ENCODE measurements at places on chromosomes 4 and X.

DNA sequence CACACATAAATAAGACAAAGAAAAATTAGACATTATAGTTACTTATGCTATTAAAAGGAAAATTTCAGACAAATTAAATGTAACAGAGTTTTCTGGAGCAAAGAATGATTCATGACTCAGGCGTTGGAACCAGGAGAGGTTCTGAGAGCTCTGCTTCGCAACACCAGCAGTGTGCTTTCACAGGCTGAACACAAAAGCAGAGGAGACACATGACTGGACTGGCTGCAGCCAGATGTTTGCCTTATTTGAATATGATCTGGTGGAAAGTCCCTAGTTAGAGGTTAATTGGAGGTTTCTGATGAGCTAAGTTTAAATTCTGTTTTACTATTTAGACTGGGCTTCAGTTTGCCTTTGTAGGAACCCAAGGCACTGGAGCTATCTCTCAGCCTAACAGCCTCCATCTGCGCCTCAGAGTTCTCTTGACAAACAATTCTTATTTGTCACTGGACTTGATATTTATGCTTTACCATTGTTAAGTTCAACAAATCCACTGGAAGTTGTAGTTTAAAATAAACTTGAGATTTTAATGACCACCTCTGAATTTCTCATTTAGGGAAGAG lies 16.2 kb downstream of the BOD1L1 start:
- no peak for DNase-seq

GRCh38 chr4:112735474-112735951 lies 98.6 kb downstream of the LARP7 start:
- DNase-seq: no peak

GRCh38 chr4:37383579-37384229 lies 139.2 kb downstream of the NWD2 start:
- peak; percentile 23 for DNase-seq

DNA sequence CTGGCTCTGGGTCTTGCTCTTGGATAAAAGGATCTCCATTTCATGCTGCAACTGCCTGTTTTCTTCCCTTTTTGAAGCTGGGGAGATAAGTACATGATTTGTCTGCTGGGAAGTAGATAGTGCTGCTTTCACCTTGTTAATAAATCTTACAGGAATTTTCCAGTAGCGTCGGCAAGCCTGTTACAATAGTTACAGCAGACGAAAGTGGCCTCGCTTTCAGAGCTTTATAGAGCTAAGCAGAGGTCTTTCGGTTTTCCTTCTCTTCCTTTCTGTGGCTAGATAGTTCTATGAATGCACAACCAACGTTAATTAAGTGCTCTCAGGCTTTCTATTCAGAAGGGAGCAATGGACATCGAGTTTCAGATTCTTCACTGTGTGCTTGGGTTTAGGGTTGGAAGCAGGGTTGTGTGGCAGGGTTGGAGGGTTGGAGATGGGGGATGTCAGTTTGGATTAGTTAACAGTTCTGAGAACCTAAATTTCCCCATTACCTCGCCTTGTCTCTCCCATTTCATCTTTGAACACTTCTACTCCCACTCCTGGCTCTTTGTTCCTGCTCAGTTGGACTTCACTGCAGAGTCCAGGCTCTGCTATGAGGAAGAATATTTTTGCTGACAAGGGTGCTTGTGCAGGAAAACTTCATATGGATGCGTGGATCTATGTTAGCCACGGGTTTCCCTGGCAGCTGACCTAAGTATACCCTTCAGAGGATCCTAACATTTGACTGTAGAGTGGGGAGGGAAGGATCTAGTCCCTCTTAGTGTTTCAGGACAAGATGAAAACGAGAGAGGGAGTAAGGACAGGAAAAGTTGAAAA lies 237.9 kb downstream of the ARHGAP10 start:
- DNase-seq: no peak

DNA sequence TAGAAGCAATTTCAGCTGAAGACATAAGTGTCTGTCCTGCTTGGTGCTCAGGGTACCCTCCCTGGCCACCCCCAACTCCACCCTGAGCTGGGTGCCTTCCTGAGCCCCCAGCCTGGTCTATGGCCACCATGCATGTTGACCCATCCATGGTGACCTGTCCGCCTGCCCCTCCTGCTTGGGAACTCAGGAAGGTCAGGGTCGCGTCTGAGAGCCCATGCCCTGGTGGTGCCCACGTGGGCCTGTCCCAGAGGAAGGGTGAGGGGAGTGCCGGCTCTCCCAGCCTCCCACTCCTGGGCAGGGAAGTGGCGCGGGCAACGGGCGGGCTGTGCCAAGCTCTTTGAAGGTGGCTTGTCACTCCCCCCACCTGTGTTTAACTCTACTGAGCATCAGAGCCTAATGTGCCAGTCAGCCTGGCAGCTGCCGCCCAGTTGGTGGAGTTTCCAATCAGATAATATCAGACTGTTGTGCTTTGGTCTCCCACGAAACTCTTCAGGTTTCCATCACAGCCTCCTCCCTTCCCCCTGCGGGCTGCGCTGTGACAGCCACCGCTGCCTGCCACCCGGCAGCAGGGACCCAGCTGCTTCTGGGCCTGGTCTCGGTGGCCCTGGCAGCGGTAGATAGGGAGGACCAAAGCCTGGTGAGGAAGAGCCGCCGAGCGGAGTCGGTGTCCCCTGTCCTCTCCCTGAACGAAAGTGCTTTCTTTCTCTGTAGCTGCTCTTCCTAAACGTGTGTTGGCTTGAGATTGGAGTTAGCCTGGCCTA lies 4.8 kb downstream of the SH3BP2 start:
- no peak for DNase-seq

DNA sequence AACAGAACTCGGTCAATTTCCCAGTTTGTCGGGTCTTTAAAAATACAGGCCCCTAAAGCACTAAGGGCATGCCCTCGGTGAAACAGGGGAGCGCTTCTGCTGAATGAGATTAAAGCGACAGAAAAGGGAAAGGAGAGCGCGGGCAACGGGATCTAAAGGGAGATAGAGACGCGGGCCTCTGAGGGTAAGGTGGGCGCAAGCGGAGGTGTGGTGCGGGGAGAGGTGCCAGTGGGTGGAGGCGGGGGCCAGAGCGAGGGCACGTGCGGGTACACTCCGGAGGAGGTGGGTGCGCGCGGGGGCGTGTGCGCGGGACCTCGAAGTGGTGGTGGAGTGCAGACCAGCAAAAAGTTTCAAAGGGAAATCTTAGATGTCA lies 787 bp upstream of the TET2 start:
- no peak for DNase-seq

DNA sequence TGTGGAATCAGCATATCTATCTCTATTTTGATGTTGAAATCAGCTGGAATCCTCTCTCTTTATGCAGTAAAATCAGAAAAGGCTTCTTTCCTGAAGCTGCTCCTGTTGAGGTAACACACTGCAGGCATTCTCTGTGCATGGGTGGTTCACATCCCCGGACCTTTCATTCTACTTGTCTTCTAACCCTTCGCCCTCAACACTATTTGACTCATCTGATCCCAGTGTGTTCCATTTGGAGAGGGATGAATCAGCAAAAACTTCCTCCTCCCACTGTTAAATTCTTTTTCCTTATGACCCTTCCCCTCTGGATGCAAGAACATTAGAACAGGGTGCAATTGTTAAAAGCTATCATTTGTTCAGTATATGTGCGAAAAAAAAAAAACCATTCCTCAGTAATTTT lies 67.4 kb downstream of the RNF150 start:
- no peak for DNase-seq

DNA sequence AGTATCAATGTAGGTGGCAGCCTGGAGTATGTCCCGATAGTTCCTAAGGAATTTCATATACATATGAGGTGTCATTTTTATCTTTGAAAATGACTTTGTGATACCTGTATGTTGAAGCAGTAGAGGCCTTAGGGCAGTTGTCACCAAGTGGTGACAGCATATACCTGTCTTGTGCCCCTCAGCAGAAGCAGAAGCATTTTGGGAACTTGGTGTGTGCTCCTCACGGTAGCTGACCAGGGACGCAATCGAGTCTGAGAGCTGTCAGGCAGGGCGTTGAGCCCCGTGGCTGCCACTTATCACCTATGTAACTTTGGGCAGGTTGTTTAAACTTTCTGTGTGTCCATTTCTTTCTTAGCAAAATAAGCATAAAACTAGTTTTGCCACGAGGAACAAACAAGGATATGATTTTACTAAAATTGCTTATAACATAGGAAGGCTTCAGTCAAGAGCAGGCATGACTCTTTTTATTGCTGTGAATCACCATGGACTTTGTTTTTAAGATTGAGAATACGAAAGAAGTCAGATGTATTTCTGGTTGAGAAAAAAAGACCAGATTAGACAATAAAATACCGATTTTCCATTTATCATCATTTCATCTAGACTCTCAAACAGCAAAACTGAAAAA lies 161.5 kb downstream of the CPE start:
- no peak for DNase-seq

GRCh38 chr4:67546971-67547370 lies 1.7 kb upstream of the CENPC start:
- DNase-seq: no peak

DNA sequence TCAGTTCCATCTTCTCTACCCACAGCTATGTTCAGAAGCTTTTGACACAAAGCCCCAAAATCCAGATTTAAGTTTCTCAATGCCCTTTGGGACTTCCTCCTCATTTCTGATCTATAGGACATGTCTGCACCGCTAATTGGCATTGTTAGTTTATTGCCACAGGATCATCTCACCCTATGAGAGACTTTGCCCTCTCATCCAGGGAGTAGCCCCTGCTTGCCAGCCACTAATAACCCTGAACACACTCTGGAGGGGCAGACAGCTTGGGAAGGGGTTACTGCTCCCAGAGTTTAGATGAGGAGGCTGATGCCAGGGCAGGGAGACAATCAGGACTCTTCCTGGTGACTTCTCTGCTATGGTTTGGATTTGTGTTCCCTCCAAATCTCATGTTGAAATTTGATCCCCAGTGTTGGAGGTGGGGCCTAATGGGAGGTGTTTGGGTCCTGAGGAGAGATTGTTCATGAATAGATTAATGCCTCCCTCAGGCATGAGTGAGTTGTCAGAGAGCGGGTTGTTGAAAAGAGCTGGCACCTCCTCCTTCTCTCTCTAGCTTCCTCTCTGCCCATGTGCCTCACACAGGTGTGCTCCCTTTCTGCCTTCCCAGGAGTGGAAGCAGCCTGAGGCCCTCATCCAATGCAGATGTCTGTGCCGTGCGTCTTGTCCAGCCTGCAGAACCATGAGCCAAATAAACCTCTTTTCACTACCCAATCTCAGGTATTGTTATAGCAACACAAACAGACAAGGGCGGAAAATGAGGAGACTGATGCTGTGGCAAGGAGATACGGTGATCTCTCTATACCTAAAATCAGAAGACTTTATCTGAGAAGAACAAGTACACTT lies 3.6 kb upstream of the SCARB2 start:
- no peak for DNase-seq

DNA sequence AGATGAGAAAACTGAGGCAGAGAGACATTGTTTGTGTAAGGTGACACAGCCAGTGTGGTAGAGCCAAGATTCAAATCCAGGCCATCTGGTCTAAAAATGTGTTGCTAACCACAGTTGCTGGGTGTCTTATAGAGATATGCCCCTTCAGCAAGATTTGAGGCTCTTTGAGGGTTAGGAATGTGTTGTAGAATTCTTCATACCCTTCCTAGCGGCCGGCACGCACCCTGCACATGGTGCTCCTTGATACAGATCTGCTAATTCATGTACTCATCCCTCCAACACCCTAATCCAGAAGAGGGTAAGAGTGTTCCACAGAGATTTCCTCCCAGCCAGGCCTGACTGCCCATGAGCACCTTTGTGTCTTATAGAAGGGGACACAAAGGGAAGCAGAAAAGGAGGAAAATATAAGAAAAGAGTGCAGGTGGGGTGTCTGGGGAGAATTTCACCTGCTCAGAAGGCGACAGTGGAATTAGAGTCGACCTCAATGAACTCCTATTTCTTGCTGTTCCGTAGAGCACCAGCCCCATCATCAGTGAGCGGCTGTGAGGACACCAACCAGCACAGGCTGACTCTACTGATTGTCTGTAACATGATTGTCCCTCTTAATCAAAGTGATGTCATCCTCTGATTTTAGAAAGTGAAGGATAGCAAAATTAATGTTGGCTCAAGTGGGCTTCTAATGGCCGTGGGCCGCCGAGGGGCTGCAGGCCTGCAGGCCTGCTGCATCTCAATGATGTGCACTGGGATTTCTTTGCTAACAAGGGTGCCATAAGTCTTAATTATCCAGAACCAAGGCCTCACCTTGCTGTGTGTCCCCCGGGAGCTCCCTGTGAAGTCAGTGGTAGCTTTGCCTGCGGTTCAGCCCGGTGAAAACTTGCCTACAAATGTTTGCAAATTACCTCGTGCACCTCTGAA lies 24.2 kb upstream of the SMIM20 start:
- DNase-seq: no peak

- DNase-seq: peak; percentile 79
These were observed at the start of gene CLGN for GRCh38 chr4:140427106-140427918. CLGN (minus strand) TSS chr4:140427648; CDS start chr4:140413078, 14,570 bp downstream.

DNA sequence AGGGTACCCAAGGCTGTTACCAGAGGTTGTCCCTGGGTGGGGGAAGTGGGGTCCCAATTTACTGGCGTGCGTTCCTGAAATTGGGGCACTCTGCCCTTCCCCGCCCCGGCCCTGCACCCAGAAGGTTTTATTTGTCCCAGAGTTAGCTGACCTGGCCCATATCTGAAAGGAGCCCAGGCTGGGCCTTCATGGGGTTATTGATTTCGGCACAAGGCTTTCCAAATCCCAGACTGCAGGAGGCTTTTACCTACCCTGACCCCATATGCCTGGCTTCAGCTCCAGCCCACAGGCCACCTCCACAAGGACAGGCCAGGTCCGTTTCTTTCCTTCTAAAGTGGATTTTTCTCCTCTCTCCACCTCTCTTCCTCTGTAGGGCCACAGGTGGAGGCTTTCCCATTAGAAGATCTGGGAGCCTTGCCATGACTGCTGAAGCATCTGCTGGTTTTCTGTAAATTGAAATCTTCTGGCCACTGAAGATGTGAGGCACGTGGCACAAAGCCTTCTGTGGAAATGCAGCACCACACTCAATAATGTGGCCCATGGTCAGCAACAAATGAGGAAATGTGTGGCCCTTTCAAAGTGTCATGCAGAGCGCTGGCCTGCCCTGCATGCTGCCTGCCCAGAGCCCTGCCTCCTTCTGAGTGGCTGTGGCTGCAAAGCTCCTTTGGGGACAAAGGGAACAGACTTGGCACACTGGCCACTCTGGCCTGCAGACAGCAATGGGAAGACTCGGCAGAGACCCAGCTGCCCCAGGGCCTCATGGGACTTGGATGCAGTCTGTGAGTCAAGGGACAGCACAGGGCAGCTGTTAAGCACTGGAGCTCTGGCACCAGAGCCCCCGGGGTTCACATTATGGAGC lies 43.1 kb upstream of the MTM1 start:
- no peak for DNase-seq

DNA sequence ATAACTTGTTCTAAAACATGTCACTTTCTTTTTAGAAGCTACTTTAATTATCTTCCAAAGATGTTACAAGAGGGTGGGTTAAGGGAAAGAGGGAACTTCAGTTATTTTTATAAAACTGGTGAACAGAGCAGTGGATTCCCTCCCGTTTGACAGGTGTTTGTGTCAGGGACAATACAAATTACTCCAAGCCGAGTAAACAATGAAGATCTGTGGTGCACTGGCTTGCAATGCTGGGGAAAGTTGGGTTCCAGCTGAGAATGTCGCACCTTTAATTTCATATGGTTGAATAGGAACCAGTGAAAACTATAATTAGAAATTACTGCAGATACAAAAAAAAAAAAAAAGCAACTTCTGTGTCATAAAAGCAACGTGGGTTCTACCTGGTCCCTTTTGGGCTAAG lies 98.6 kb upstream of the TTC29 start:
- no peak for DNase-seq

- DNase-seq: no peak
These were observed 26.9 kb downstream of the HOPX start for GRCh38 chr4:56654238-56654632.

All from HTR-8/SVneo (cell line).